ENCODE measurements at places on chromosomes 7 and 10. TPM values are rescaled to one million over a fixed set of nuclear protein-coding genes. Genes with fewer than 3 reads are reported as not detected.

GRCh38 chr10:119309423-119309770, 102.0 kb downstream of the GRK5 start:
- DNase-seq: no peak

DNA sequence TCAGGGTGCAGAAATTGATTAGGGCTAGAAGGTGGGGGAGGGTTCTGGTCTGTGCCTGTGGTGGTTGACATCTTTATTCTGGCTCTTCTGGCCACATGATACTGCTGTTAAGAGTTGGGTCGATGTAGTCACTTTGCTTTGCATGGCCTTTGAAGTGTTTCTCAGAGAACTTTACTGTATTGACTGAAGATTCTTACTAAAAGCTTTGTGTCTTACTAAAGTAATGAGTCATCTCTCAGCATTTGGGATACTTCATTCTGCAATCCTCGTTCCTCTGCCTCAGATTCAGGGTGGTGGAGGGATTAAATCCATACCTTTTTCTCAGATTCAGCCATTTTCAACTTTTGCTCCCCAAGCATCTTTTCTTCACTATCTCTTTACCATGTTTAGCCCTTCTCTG, 38.6 kb downstream of the STEAP4 start:
- no peak for DNase-seq

The CYP2E1 gene
- total RNA-seq: 9.6 TPM

DNA sequence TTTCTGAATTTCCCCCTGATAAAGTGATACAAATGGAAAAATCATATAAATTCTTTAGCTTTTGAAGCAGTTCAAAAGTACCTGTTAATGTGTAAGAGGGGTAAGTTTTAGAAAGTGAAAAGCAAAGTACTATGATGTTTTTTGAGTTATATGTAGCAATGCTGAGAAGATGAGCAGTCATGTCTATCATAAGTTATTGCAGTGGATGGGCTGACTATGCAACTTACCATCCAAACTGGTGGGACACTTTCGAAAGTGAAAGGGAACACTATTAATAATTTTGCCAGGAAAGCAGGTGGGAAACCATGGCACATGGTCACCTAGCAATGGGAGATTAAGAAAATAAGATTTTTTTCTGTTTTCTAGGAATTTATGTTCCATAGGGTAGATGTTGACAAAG, 4.1 kb downstream of the MINPP1 start:
- DNase-seq: no peak

DNA sequence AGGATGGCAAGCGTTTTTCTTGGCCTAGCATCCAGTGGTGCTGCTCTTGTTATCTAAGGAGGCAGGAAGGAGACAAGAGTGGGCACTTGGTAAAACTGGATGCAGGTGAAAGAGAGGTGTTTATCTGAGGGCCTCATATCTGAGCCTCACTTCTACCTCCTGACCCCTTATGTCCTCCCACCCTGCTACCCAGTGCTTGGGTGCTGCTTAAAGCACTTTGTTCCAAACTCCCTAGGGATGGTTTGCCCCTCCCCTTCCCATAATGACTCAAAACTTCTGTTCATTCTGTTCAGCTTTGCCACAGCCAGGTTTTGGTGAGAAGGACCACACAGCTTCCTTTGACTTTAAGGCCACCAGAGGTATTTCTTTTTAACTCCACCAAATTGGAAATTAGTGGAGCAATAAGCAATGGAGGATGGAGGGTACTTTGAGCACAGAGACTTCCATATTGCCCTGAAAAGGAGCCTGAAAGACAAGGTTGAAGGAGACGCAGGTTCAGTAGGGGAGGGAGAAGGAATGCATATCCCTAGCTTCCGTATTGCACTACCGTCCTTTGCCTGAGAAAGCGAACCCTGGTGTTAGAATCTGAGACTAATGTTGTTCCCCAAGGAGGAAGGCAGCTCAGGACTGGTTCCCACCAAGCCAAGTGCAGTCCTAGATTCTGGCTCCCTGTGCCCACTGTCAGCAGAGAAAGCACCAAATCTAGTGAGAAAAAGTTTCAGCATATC, 30.1 kb downstream of the ENTPD1 start:
- no peak for DNase-seq

The FRAT2 gene
- 37.0 TPM for total RNA-seq

GRCh38 chr7:46191776-46192175, 270.7 kb upstream of the IGFBP3 start:
- no peak for DNase-seq

Data from testis (tissue), 5 donors.